ENCODE measurements at places on chromosomes 13 and 19.

DNA sequence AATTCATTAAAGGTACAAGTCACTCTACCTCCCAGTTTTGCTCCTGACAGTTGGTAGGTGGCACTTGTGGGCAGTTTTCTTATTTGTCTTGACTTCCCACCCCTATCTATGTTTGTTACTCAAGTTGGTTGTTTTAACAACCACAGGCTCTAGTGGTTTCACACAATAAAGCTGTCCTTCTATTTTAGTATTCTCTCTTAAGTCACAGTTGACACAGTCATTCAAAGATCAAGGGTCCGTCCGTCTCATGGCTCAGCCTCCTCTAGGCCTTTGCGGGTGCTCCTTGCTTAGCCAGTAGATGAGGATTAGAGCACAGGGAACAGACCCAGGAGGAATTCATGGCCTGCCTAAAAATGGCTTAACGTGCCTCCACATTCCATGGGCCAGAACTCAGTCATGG is 573.7 kb downstream of the IRS2 start:
- no peak for DNase-seq

DNA sequence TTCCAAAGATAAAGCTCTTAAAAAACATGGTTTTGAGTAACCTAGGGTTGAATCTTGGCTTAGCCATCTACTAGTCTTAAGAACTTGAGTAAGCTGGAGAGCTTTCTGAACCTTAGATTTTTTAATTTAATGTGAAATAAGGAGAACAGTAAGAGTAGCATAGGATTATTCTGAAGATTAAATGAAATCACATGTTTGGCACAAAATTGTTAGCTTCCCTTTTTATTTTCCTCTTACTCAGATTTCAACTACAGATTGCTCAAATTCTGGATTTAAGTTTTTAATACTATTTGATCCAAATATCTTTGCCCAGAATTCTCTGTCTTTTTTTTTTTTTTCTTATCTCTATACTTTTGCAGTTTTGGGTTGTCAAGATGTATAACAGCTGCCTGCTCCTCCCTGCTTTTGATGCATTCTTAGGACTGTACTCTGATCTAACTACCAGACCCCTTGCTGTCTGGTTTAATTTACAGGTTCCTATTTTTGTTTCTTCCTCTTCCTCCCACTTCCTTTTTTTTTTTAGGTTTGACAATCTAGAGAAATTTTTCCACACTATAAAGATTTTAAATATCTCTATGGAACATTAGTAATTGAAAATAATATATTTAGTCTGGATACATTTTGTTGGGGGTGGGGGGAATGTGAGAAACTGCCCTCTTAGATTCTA is 12.3 kb downstream of the POMP start:
- no peak for DNase-seq

GRCh38 chr13:33072282-33072681 is 56.1 kb downstream of the KL start:
- DNase-seq, result no peak

GRCh38 chr13:110306960-110307766 is at the start of the genes COL4A1 and COL4A2:
COL4A1 (minus strand) TSS chr13:110307157; CDS start chr13:110307027, 130 bp downstream.
COL4A2 (plus strand) TSS chr13:110307284; CDS start chr13:110307904, 620 bp downstream.
- no peak for DNase-seq

- DNase-seq, result no peak
These were observed 1173.3 kb downstream of the PCDH17 start for GRCh38 chr13:58804832-58805231.

Data from NCI-H1105 treated with DMSO at 0.1 percent for 48 hours (cell line).